Effector CD8-positive, alpha-beta T cell (primary cell): ENCODE measurements at places on chromosomes 16 and 17.

GRCh38 chr17:61459142-61459809 is 7.1 kb downstream of the TBX4 start:
- DNase-seq: no peak

GRCh38 chr17:59512844-59513385 is 52.5 kb upstream of the DHX40 start:
- DNase-seq: no peak

DNA sequence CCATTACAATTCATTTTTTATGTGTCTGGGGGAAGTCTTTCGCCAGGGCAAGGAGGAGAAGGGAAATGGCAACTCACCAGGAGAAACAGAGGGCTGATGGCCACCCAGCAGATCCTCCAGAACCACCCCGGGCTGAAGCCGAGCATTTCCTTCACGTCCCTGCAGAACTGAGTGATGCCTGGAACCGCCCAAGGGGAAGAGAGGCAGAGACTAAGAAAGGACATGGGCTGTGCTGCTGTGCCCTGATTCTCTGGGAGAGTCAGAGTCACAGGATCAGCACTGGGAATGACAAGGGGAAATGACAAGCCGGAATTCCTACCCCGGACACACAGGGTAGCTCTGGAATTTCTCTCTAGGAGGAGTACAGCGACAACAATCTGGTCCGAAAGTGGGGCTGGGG is 27.8 kb downstream of the SLC6A4 start:
- no peak for DNase-seq

- no peak for DNase-seq
Observed at GRCh38 chr16:68131813-68132706, 46.9 kb downstream of the NFATC3 start.

GRCh38 chr16:87833548-87833947 is 35.8 kb downstream of the SLC7A5 start:
- DNase-seq: no peak

- DNase-seq: no peak
Observed at GRCh38 chr17:10756185-10756584, 26.4 kb upstream of the TMEM220 start.

DNA sequence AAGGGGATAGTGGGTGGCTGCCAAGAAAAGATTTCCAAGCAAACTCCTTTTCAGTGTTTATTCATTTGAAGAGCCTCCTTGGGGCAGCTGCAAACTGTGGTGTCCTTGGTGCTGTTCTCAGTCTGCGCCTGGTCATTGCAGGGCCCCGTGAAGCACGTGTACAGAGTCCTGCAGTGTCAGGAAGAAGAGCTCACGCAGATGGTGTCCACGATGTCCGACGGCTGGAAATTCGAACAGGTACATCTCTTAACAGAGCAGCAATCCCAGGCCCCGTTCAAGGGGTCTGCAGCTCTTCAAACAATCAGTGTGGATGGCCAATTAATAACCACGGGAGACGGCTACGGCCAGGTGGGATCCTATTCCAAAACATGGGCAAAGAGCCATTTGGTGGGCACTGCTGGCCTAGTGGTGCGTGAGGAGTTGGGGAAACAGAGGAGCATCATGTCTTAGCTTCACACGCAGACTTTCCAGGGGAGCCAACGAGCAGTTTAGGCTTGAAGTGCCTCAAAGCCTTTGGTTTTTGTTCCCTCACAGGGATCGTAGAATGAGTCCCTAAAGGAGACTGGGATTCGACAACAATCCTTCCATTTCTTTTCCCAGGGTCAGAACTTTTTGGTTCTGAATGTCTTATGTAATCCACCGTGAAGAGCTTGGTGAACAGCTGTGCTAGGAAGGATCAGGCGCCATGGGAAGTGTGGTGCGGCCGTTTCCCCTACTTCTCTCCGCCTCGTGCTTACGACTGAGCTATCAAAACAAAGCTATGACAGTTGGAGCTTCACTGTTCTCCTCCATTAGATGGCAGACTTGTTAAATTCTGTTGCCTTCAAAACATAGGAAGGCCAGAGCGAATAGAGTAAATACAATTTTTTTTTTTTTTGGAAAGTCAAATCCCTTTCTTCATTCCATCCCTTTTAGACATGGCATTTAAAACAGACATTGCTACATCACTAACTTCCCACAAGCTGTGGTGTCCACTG is 12.6 kb downstream of the KCTD2 start:
- DNase-seq: no peak

GRCh38 chr16:72876221-72876620 is 171.7 kb downstream of the ZFHX3 start:
- DNase-seq: no peak

- DNase-seq: no peak
Observed at GRCh38 chr17:73628642-73629552, 15.3 kb downstream of the SDK2 start.

- peak; percentile 24 for DNase-seq
Observed at GRCh38 chr17:15502369-15503112, 35.1 kb upstream of the CDRT4 start.
